Right renal pelvis (tissue), 4 donors: ENCODE measurements at places on chromosomes 6 and 20. TPM values are rescaled to one million over a fixed set of nuclear protein-coding genes. Genes with fewer than 3 reads are reported as not detected.
A peak's percentile ranks its signal among the peaks of the same experiment; 100 is the strongest.

Gene AIF1
- polyA plus RNA-seq = 85.6 TPM

Gene TMEM200A
- polyA plus RNA-seq = 24.3 TPM

Gene EBF4
- polyA plus RNA-seq = 34.2 TPM

Gene TREML2
- polyA plus RNA-seq = 0.22 TPM

Gene BICRAL
- polyA plus RNA-seq = 14.7 TPM

Gene PDSS2
- 20.1 TPM for polyA plus RNA-seq

Gene MCHR2
- polyA plus RNA-seq = not detected

Gene SOX18
- 19.7 TPM for polyA plus RNA-seq

Gene CCN2
- 300 TPM for polyA plus RNA-seq

Gene RPS18
- polyA plus RNA-seq = 2,987 TPM

- DNase-seq = no peak
Observed at GRCh38 chr20:1275919-1276318, 9.8 kb downstream of the SNPH start.

DNA sequence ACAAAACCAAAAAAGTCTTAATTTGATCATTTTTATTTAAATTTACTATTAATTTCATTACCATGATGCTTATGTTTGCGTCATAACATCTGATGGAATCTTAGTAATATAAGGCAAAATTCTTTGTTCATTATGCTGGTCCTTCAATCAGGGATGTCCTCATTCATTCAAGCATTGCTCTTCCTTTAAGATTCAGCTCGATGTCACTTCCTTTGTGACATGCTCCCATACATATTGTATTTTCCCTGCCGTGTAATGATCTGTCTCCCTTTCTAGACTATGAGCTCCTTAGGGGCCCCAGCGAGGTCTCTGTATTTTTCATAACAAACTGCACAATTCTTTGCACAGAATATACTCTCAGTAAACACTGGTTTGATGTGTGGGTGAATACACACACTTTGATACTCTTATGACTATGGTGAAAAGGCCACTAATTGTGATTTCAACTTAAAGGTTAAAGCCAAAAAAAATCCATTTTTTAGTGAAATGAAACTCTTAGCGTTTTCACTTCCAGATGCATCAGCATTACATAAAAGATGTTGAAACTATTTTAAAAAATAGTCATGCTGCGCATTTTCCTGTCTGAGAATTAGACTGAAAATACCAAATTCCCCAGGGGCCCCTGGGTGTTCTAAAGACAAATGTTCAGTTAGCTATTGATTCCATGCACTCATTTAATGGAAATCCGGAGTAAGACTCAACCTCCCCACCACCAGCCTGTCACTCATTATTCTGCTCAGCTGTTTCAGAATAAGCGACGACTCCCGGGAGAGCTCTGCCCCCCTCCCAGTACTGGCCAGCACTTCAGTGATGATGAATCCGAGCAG is 169.7 kb downstream of the ATXN1 start:
- DNase-seq = no peak

DNA sequence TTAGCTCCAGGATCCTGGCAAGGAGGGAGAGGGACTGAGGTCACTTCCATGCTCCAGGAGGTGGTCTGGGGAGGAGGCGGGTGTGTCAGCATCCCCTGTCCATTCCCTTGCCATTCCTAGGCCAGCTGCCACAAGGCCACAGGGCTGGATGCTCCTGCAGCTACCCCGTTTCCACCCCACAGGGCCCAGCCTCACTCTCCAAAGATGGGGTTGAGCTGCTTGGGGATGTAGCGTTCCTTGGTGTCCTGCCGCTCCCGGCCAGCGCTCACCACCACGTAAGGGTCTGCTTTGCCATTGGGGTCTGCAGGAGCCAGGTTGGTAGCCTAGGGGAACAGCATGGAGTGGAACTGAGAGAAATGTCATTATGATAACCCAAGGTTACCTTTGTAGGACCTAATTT is 23.0 kb downstream of the ERGIC3 start:
- DNase-seq = no peak

- DNase-seq = no peak
Observed at GRCh38 chr6:169868458-169868857, 117.0 kb downstream of the ERMARD start.

DNA sequence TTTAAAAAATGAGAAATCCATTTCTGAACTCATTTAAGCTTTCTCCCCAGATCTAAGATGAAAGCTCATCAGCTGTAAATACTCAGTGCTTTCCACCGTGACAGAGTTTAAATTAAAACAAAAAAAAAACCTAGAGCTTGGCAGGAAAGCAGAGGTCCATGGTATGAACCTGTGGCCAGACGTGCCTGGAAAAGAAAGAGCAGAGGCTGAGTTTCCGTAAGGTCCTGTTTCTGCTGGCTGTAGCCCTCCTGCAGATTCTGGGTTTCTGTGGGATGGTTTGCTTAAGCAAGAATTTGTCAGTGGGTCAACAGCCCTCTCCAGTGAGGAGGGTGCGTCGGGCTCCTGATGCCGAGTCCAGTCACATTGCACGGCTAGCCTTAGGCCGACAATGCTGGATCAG is 383.2 kb downstream of the SAMD5 start:
- no peak for DNase-seq

GRCh38 chr6:163405412-163406309 is 8.9 kb upstream of the QKI start:
- DNase-seq = no peak

GRCh38 chr6:11552442-11552841 is 14.9 kb downstream of the TMEM170B start:
- no peak for DNase-seq

DNA sequence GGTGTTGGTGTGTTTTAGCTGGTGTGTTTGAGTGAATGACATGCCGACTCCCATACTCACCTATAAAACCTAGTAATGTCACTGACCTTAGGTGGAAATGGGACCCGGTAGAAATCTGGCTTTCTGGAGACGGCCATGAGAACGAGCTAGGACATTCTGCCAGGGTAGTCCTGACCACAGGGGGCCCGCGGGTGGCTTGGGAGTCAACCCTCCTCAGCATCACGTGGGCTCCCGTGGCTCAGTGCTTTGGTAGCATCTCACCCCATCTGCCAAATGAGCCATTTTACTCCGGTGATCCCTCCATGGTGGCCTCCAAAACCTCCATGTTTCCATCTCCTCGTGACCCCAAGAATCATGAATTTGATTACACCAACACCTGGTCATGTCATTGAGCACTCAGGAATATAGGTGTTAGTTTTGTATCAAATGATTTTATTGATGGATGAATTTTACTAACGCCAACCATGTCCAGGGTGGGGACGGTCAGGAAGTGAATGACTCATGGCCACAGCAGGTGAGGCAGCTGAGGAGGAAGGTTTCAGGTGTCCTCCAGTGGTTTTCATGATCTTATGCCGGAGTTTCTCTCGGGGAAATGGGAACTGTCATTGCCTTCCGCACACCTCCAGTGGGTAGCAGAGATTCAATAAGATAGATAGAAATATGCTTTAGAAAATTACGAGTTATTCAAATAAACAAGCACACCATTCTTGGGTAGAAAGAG is 195.0 kb downstream of the SYNDIG1 start:
- no peak for DNase-seq

GRCh38 chr6:104118274-104118673 is 741.4 kb downstream of the HACE1 start:
- no peak for DNase-seq

GRCh38 chr20:59027741-59028320 is 4.3 kb downstream of the ATP5F1E start:
- DNase-seq = no peak

GRCh38 chr6:91874971-91875370 is 1288.1 kb upstream of the MAP3K7 start:
- DNase-seq = no peak

GRCh38 chr6:108127826-108128225 is 38.0 kb upstream of the NR2E1 start:
- DNase-seq = no peak

GRCh38 chr6:158414851-158415262 is 102.6 kb downstream of the TULP4 start:
- no peak for DNase-seq

DNA sequence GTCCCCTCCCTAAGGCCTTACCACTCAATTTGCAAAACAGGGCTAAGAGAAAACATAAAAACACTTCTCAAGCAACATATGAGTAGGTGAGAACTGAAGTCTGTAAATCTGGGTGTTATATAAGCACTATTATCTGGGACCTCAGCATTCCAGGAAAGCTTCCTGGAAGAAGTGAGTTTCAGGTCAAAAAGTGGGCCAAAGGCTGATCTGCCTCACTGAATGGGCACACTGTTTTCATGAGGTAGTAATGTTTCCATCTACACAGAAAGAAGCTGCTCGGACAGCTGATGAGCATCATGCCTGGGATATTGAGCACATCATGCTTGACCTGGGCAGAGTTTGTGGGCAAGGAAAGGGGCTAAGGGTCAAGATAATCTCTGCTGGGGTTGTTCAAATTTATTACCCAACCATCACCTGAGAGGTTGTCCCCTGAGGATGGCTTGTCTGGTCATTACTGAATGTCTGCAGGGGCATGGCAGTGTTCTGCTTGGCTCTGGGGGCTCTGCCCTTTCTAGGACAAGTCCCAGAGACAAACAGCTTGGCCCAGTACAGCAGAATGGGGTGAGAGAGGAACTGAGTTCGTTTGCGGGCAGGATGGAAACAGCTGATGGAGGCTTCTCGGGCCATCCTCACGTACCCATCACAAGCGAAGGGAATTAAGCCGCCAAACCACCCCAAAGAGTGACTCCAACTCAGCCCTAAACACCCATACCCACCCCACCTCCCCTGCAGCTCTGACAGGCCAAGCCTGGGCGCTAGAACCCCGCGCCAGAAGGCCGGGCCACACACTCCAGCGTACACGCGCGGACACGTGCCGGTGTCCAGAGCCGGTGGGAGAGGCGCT is 1.2 kb upstream of the SYNJ2 start:
- no peak for DNase-seq

DNA sequence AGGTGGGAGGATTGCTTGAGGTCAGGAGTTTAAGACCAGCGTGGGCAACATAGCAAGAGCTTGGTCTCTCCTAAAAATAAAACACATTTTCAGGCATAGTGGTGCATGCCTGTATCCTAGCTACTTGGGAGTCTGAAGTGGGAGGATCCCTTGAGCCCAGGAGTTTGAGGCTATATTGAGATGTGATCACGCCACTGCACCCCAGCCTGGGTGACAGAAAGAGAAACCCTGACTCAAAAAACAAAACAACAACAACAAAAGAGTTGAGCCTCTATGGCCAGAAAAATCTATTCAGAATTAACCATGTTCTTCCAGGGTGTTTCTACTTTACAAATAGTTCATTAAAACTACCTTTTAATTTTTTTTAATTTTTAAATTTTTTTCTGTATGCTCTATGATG is 60.6 kb downstream of the TIAM2 start:
- no peak for DNase-seq

DNA sequence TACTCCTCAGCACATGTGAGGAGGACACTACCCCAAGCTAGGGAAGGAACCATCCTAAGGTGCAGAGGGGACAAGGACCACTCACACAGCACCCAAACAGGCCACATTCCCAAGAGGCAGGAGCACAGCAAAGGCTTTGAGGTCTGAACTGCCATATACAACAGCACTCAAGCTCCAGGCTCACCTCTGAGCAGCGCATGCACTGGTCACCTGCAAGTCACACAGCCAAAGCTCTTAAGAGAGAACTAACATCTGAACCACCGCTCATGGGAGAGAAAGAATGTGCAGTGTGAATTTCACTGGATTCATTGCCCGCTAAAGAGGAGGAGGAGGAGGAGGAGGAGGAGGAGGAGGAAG is 31.0 kb downstream of the NPEPL1 start:
- no peak for DNase-seq

GRCh38 chr6:122886481-122886880 is 97.4 kb downstream of the SMPDL3A start:
- DNase-seq = no peak

GRCh38 chr6:81465859-81466258 is 286.6 kb downstream of the TENT5A start:
- DNase-seq = no peak

- DNase-seq = no peak
Observed at GRCh38 chr6:158048589-158048988, 66.9 kb downstream of the SYNJ2 start.

DNA sequence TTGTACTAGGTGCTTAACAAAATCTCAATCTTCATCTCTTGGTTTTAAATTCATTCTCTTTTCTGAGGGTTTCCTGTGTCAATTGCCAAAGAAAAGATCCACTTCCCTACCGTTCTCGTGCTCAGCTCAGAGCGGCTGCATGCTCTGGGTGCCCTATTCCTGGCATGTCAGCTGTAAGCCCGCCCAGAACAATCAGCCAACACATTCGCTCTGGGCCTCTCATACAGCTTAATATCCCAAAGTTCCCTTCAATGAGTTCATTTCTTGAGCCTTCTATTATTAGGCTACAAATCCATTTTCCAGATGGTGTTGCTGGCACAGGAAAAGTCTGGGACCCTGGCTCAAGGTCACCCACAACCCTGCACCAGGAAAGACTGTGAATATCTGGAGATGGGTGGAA is 24.3 kb upstream of the LRFN2 start:
- no peak for DNase-seq

GRCh38 chr6:22952097-22952496 is 382.7 kb downstream of the HDGFL1 start:
- DNase-seq = no peak

- no peak for DNase-seq
Observed at GRCh38 chr20:61234224-61234890, 17.7 kb upstream of the CDH4 start.

- no peak for DNase-seq
Observed at GRCh38 chr6:43723737-43724295, 36.2 kb upstream of the MRPS18A start.

DNA sequence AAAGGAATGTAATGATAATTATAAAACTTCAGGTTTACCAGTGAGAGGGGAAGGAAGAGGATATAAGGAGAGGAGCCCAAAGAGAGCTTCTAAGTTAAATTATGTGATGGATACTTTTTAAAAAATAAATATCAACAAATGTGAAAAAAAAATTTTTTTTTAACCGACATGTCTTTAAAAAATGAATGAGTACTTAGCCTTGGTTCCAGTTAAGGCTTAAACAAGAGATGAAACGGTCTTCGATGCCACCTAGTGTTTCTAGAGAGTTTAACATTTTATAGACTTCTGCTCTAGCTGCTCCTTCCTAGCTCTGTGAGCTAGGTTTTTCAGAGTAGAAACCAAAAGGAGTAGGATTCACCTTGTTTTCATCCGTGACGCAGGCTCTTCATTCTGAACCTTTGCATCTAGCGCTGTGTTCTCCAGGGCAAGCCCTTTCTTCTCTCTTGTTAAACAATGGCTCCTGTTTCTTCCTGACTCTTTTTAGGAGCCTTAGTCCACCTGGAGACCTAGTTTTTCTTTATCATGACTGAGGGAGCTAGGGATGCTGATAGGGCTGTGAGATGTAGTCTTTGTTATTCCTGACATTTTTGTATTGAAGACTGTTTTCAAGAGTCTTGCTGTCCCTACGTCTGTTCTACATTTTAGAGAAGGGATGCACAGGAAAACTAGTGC is 42.4 kb upstream of the GNRH2 start:
- DNase-seq = peak; percentile 5

DNA sequence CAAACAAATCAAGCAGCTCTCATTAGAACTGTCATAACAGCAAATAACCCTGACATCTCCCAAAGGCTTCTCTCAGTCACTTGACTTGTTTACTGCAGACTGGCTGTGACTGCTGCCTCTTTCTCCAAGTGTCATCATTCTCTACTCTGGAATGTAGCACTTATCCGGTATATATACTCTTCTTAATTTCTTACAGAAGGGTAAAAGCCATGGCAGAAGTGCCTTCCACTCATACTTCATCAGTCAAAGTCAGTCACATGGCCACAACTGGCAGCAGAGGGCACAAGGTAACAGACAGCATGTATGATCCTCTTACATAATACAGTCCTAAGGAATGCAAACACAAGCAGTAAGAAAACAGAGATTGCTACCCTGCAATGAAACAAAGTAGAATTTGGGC is 9.3 kb downstream of the NAPB start:
- no peak for DNase-seq

GRCh38 chr6:157368359-157369049 is 12.5 kb upstream of the ZDHHC14 start:
- no peak for DNase-seq
